Stimulated activated CD4-positive, alpha-beta T cell treated with anti-CD3 and anti-CD28 coated beads, Interleukin-1b, Interleukin-23, amount 100 ng/mL, for 1 hour (primary cell): ENCODE measurements at places on chromosomes 1 and 21.
A peak's percentile ranks its signal among the peaks of the same experiment; 100 is the strongest.

- DNase-seq: no peak
Observed at GRCh38 chr21:28069450-28069923, 923.2 kb downstream of the LTN1 start.

DNA sequence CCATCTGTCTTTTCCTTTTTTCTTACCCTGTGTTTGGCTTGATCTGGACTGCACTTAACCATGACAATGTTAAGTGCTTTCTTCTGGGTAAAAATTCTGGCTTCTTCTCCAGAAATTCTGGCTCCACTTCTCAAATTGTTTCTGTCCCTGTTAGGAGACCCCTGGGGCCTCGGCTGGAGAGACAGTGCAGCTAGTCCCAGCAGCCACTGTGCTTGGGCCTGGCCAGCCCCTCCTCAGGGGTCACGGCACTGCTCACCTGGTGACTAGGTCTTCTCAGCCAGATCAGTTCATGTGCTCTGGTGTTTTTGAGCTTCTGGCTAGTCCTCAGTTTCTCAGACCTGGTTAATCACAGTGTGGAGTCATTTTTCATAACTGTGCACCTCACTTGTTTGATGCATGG lies 72.4 kb downstream of the ADARB1 start:
- DNase-seq: no peak

- DNase-seq: no peak
Observed at GRCh38 chr21:31772674-31773555, 41.0 kb upstream of the SCAF4 start.

DNA sequence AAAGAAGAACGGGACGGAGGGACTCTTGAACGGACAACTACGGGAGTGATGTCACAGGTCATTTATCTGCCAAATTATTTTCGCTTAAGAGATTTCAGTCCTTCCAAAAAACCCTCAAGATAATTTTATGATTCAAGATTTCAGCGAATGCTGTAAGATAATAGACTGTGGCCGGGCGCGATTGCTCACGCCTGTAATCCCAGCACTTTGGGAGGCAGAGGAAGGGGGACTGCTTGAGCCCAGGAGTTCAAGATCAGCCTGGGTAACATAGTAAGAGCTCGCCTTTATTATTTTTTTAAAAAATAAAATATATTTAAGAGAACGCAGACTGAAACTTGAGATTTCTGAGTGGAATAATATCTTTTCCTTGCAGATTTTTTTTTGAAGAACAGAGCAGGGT lies 609 bp downstream of the RWDD2B start:
- DNase-seq: no peak

GRCh38 chr1:182784556-182785171 lies 4.9 kb upstream of the NPL start:
- DNase-seq: no peak

DNA sequence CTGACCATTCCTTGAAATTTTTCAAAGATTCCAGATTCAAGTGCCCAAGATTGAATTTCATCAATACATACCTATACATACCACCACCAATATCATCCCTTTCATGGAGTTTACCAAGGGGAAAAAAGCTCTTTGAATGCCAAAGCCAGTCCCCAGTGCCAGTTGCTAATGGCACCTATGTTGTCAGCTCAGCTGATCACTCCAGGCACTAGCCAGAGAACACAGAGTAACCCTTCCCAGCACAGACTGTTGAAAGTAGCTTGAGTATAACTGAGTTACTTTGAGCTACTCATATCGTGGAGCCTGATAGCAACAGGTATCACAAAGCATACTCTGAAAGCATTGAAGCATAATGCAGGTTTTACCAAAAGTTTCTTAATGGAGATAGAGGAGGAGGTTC lies 133.9 kb upstream of the NFIA start:
- DNase-seq: no peak

DNA sequence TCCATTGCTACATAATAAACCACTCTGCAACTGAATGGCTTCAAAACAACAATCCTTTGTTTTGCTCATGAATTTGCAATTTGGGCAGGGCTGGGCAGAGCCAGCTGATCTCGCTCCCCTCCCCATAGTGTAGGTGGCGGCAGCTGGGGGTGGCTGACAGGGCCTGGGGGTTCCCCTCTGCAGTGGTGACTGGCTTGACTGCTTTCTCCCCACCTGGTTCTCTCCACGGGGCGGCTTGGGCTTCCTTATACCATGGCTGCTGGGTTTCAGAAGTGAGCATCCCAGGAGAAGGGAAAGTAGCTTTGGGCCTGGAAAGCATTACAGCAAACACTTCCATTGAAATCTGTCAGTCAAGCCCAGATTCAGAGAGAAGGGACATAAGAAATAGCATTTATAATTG lies 129.7 kb upstream of the ZBTB40 start:
- no peak for DNase-seq

GRCh38 chr21:38126666-38127303 lies 130.0 kb upstream of the KCNJ15 start:
- peak; percentile 15 for DNase-seq

GRCh38 chr1:163870666-163871065 lies 548.9 kb downstream of the NUF2 start:
- no peak for DNase-seq

- DNase-seq: no peak
Observed at GRCh38 chr1:5595531-5596170, 396.6 kb downstream of the NPHP4 start.
